Keratinocyte (primary cell): ENCODE measurements at places on chromosomes 6 and 20.

DNA sequence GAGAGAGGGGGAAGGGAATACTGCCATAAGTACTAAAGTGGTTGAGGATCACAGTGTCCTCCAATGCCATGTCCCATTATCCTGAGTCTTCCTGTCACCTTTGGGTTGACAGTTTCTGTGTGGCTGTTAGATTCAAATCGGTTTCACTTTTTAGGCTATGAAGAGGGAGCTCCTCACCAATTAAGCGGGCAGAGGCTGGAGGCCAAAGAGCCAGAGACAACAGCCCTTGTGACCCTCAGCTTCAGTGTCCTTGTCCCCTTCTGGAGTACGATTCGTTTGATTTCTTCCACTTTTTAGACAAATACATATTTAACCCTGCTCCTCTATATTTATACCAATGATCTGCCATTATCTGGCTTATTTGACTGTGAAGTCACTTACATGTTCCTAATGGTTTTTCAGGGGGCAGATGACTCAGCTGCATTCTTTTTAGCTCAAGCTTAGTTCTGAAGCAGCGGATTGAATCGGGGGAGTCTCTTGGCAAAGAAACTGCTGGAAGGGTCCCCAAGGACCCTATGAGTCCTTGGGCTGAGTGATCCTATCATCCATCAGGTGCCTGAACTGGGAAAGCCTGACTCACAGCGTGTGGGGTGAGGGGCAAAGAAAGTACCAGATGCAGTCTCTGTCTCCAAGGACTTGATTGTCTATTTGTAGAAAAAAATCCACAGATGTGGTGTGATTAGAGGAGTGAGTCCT, 18.2 kb downstream of the FERMT1 start:
- DNase-seq, result no peak

- DNase-seq, result no peak
These were observed 74.3 kb downstream of the EFHC1 start for GRCh38 chr6:52494298-52495072.

- DNase-seq, result no peak
These were observed 16.1 kb upstream of the RAB22A start for GRCh38 chr20:58293453-58293852.

- DNase-seq, result no peak
These were observed 53.2 kb upstream of the CEP162 start for GRCh38 chr6:84280639-84281038.

GRCh38 chr6:157246048-157246630, 77.2 kb downstream of the TMEM242 start:
- DNase-seq, result no peak

DNA sequence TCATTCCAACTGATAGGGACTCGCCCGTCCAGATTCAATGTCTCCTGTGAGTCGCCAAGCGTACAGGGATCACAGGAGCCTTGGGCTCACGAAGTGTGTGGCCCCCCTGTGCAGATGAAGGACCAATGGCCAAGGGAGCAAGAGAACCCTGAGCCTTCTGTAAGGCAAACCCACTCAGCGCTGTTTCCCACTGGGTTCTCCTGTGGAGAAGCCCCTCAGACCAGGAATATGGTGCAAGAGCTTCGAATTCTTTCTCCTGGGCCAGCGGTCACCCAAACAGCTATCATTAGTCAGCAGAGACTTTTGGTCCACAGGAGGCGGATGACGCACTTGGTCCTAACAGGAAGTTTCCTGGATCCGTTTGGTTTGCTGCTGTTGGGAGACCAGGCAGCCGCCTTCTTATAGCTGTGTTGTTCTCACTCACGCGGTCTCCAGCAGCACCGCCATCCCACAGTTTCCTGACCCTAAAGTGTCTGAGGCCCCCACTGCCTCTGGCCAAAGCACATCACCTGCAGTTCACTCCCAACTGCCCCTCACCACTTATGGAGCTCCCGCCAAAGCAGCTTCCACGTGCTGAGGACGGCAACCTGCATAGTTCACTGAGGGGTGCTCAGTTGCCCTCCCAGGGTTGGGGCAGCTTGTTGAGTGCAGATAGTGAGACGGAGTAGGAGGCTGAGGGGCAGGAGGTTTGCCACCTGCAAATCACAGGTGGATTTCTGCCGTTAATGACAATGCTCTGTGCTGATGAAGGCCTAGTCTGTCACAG, 268.6 kb downstream of the ERMARD start:
- DNase-seq, result no peak

GRCh38 chr6:103680116-103680515, 1179.6 kb downstream of the HACE1 start:
- DNase-seq, result no peak

- DNase-seq, result no peak
These were observed 93.7 kb upstream of the CLVS2 start for GRCh38 chr6:122902326-122902725.

- DNase-seq, result no peak
These were observed 112.4 kb downstream of the TAF4 start for GRCh38 chr20:61953037-61954021.

DNA sequence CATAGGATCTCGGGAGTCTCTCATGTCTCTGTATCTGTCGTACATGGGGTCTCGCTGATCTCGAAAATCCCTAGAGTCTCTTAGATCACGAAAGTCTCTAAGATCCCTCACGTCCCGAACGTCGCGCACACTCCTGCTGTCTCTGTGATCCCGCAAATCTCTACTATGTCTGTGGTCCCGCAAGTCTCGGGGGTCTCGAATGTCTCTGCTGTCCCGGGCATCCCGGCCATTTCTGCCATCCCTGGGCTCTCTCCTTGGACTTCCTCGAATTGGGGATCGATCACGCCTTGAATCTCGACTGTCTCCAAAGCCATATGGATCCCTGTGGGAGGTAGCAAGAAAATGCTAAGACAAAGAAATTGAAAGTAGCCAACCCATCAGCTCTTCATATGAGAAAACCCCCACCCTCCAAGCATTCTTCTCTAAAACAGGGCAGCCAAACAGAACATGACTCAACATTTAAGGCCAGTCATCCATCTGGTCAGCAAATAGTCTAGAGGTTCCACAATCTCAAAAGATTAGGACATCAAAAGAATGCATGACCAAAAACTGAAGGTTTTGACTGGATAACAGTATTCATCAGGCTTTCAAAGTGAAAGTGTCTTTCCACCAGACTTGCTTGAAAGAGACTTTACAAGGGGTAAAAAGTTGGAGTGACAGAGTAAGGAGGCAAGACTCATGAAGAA, 19.4 kb downstream of the NCOA5 start:
- no peak for DNase-seq

DNA sequence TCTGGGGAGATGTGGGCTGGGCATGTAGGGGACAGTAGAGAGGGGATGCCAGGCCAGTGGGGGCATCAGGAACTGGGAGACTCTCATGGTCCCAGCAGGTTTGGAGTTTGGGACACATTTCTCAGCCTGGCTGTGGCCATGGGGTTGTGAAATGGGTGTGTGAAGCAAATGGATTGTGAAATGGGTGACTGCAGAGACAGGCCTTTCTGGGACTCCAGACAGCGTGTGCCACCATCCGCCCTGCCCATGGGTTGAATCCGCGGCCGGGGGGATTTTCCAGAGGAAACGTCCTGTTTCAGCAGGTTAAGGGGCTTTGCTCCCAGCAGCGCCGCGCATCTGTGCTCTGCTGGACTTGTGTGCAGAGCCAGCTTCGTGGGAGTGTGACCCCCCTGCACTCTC, 3.7 kb upstream of the PMEPA1 start:
- DNase-seq, result no peak

DNA sequence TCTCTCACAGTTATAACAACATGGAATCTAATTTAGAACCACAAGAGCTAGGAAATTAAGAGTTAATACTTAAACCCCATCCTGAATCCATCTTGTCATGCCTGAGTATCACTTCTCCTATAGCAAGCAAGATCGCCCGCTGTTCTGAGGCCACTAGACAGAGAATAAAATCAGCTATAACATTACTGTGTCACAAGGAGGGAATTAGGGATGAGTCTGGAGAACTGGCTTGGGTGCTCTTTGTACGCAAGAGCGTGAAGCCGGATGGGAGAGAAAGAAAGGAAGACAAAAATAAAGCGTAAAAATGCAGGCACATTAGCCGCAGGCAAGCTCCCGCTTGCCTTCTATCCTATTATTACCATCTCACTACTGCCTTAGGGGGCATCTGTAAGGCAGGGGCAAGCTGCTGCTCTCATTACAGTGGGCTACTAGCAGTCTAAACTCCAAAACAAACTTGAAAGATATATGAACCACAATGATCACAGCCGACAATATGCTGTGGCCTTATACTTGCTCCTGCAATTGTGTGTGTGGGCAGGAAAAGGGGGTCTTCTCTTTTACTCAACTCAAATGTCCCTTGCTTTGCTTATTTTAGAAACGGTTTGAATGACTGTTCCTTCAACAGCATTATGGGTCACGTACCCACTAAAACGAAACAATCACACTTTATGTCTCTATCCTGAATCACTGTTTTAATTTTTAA, 81.9 kb downstream of the GJA10 start:
- no peak for DNase-seq

DNA sequence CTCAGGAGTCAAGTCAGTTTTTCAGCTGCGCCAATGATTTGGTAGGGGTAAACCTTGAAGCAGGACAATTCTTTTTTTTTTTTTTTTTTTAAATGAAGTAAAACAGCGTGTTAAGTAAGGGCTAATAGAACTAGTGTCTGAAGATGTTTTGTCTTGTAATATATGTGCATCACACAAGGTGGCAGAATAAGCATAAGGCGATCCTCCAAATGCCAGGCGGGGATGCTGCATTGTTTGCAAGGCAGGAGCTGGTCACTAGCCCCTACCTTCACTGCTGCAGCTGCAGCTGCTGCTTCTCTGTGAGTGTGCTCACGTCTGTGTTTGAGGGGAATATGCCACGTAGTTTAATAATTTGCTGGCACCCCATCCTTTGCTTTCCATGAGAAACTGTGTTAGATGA, 272.7 kb upstream of the MAP3K7 start:
- no peak for DNase-seq

GRCh38 chr20:54339093-54339492, 131.2 kb downstream of the PFDN4 start:
- DNase-seq, result no peak

DNA sequence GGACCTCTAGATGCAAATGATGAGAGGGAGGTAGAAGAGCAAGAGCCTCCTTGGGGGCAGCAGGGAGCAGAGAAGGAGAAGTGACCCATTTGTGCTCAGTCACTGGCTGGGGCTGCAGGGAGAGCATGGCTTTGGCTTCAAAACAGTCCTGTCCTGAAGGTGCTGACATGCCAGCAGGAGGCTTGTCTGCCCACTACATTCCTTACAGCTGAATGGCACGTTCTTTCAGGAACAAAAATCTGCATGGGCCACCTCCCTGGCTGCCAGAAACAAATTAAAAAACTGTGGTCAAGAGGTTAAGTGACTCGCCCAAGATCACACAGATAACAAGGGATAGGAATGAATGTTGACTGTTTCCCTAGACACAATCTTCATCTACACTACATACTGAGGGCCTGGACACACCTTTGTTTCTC, 188.8 kb downstream of the HIVEP2 start:
- DNase-seq, result peak; percentile 21

GRCh38 chr6:36399970-36400369, 12.5 kb upstream of the ETV7 start:
- no peak for DNase-seq

GRCh38 chr20:46359233-46359751, 47.1 kb downstream of the ELMO2 start:
- no peak for DNase-seq

GRCh38 chr20:63941282-63942081, 14.7 kb downstream of the UCKL1 start:
- peak; percentile 87 for DNase-seq

- DNase-seq, result no peak
These were observed 404.7 kb upstream of the RUNX2 start for GRCh38 chr6:44923444-44923843.

GRCh38 chr20:58420798-58421496, 31.9 kb downstream of the VAPB start:
- no peak for DNase-seq

- DNase-seq, result no peak
These were observed 40.4 kb upstream of the TBC1D7 start for GRCh38 chr6:13368731-13369115.

DNA sequence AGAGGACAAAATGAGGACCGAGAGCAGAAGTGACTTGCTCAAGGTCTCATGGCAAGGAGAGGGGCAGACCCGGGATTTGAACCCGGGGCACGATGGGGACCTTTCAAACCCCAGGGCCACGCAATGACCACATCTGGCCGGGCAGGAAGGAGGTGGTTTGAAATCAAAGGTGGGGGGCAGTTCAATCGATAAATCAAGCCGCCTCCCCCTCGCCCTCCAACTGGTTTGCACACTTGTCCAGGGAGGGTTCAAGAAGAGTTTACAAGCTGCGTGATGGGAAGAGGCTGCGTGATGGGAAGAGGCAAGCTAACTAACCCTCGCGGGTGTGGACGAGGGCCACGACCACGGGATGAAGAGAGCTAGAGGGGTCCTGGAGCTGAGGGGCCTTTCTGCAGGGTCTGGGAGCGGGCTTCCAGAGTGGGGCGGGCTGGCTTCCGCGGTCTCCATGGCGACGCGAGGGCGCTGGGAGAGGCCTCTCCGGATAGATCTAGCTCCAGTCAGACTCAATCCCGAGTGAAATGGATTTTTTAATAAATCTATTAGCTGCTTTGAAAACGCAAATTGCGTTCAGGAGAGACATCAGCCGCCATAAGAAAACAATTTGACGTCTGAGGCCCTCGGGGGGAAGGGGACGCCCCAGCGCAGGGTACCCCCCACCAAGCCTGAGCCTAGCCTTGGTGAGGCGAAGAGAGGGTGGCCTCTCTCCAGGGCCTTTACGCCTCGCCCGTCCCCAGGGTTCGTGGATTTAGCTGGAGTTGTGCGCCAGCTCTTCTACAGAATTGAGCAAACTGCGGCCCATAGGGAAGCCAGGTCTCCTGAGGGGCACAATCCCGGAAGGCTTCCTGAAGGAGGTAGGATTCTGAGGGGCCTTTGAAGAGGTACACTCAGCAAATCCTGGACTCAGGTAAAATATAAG, 143.9 kb downstream of the GRM4 start:
- DNase-seq, result no peak

DNA sequence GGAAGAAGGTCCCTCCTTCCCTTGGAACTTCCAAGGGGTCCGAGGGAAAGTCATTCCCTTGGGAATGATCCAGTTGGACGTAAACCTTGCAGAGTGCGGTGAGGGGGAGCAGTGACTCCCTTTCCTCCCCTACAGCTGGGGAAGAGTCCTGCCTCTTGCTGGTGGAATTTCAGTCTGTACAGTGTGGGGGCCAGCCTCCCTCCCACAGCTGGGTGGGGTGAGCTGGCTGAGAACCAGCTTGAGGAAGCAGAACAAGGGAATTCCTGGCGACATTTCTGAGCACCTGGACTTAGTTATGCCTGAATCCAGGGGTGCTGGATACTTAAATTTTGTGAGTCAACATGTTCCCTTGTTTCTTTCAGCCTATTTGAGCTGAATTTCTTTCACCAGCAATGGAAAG, 152.0 kb downstream of the ANKRD60 start:
- DNase-seq, result no peak

DNA sequence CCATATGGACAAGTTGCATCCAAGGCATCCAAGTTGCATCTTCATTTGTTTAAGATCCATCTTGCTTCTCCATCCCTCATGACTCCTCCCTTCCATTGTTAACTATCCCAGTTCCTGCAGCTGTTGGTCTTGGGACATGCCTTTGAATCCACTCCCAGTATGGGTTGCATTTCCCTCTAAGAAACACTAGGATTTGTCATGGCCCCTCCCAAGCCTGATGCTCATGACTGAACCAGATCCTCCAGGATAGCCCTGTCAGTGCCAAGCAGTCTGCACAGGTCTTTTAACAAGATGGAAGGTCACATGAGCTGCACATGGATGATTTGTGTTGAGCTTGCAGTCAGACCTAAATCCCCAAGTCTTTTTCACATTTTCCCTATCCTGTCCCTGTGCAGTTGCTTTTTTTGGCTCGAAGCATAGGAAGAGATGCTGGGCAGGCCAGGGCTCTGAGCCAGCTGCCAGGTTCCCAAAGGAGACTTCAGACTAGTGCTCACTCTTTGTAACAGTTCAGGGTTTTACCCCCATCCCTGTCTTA, 4.2 kb downstream of the PPP2R5D start:
- no peak for DNase-seq
